ENCODE measurements at places on chromosomes 2 and 18.

- no peak for DNase-seq
These were observed 31.3 kb downstream of the EXOC6B start for GRCh38 chr2:72794572-72794971.

DNA sequence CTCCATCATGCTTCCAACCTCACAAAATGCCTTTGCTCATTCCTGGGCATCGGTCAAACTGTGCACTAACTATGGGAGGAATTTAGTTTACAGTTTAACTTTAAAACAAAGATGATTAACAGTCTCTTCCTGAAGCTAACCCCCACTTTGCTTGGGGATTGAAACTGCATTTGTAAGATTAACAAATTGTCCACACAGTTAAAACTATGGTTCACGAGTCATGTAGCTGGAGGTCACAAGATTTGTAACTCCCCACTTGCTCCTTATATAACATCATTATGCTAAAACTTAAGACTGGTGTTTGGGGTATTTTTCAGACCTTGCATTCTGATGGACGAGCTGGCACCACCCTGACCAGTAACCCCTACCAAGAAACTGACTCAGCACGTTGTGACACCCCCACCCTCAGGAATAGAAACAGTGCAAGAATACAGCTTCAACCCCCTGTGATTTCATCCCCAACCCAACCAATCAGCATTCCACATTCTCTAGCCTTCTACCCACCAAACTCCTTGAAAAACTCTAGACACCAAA, 252.3 kb downstream of the MBD5 start:
- no peak for DNase-seq

DNA sequence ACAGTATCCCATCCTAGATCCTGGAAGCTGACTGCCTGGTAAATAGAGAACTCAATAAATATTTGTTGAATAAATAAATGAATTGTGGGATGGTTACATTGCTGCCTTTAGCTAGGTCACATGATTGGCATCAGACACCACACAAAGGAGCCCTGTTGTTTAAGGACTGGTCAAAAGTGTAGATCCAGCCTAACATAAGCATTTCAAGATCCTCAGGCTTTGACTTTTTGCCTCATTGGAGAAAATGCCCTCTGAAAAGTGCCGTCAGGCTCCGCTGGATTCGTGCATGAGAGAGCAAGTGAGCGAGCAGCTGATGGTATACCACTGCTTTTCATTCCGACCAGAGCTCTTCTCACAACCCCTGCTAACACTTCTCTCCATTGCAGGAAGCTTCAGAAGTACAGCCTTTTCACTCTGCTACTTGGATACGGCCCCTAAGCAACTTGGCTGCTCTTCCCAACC, 1.3 kb upstream of the ZNF24 start:
- DNase-seq = no peak

DNA sequence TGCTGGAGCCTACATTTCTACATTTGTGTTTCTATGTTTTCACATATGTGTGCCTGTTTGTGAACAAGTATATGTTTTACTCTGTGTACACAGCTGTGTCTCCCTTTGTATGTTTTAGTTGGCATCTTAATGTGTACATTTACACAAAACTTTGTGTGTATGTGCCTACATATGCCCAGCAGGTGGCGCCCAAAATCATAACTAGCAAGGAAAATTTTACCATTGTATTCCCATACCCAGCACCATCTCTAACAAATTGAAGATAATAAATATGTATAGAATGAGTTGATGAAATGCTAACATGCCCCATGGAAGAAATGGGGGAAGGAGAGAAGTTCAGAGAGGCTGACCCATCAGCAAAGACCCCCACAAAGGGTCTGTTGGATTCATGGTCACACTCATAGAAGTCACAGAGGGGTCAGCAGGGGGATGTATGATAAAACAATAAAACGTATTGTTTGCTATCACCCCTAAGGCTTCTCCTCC, 48.1 kb downstream of the PKDCC start:
- DNase-seq = peak; percentile 63

DNA sequence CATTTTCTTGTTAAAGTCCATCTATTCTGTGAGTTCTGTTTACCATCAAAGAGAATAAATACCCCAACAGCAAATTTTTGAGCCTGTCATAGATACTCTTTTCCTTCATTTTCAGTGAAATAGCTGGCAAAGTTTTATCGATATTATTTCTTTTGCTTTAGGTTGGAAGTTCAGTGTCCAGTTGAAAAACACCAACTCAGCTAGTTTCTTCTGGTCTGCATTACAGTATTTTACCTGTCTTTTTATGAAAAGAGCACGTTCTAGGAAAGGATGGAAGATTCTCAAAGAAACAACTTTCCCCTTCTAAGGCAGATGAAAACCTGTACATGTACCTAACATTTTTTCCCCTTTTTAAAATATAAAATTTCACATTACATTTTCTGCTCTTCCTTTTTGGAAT, 80.4 kb upstream of the PROKR1 start:
- DNase-seq = no peak

- DNase-seq = no peak
These were observed 126.7 kb upstream of the COPS8 start for GRCh38 chr2:236959036-236959435.

GRCh38 chr2:67221266-67221665, 175.9 kb upstream of the ETAA1 start:
- DNase-seq = no peak
